ENCODE measurements at places on chromosomes 13 and 19.

- no peaks in the 10 kb centered on the region for H3K27me3 ChIP-seq
- H3K4me3 ChIP-seq = no peak overlapping the region
- peaks cover 4% of the 10 kb centered on the region for H3K4me1 ChIP-seq
- no peak for DNase-seq
Observed at GRCh38 chr13:71045101-71045500, 821.9 kb downstream of the DACH1 start.

DNA sequence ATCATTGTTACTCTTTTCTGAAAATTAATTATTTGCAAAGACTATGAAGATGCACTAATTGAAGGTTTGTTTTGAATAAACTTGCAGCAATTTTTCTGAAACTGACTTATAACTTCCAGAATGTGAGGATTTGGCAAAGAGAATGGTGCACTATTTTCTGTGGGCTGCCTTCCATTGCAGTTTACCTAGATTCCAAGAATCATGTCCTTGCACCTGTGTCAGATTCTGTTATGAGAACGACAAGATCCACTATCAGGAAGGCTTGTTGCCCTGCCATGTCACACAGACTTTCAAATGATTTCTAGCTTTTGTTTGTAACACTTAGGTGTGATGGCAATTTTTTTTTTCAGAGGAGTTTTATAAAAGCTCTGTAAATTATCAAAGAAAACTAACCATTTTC is 5.6 kb upstream of the SLAIN1 start:
- DNase-seq = no peak
- H3K27ac ChIP-seq = no peak overlapping the region
- peaks cover 1% of the 10 kb centered on the region for H3K4me1 ChIP-seq

- no peaks in the 10 kb centered on the region for H3K36me3 ChIP-seq
- peaks cover 40% of the 10 kb centered on the region for H3K4me1 ChIP-seq
- no peaks in the 10 kb centered on the region for H3K27me3 ChIP-seq
- H3K4me3 ChIP-seq = peak overlapping the region; percentile 91
- peak overlapping the region; percentile 78 for H3K27ac ChIP-seq
- DNase-seq = peak; percentile 50
Observed at GRCh38 chr19:1019980-1020867, 699 bp downstream of the TMEM259 start.

- peaks cover 81% of the 10 kb centered on the region for H3K27me3 ChIP-seq
- H3K36me3 ChIP-seq = no peaks in the 10 kb centered on the region
- H3K4me3 ChIP-seq = peak within 1 kb of the TSS; percentile 86
- peaks cover 37% of the 10 kb centered on the region for H3K4me1 ChIP-seq
- no peak within 1 kb of the TSS for H3K27ac ChIP-seq
Observed at GRCh38 chr13:83881917-83882605, at the start of gene SLITRK1. SLITRK1 (minus strand) TSS chr13:83882474; CDS start chr13:83881507, 967 bp downstream.

DNA sequence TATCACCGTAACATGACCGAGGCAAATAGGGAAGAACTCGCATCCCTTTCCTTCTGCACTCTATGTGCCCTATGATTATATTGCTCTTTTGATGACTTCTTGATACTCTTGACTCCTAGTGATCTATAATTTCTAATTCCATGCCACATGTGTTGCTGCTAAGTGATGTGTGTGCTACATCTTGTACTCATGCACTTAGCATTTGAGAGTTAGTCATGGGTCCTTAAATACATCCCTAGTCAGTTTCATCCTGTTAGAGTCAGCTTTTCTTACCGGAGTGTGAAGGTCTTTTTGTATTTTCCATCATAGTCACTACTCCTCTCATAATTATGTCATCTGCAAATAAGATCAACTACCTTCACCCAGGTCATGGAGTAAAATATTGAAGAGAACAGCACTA is 30.2 kb downstream of the RXFP2 start:
- H3K27ac ChIP-seq = no peak overlapping the region
- H3K4me3 ChIP-seq = no peak overlapping the region
- no peaks in the 10 kb centered on the region for H3K4me1 ChIP-seq
- DNase-seq = no peak

GRCh38 chr19:35266520-35267352 is 2.0 kb upstream of the USF2 start:
- peak overlapping the region; percentile 95 for H3K4me3 ChIP-seq
- no peaks in the 10 kb centered on the region for H3K27me3 ChIP-seq
- H3K27ac ChIP-seq = no peak overlapping the region
- H3K4me1 ChIP-seq = peaks cover 41% of the 10 kb centered on the region
- peak; percentile 26 for DNase-seq

- peaks cover 93% of the 10 kb centered on the region for H3K36me3 ChIP-seq
- DNase-seq = no peak
- no peak overlapping the region for H3K27ac ChIP-seq
- no peak overlapping the region for H3K4me3 ChIP-seq
- no peaks in the 10 kb centered on the region for H3K4me1 ChIP-seq
- H3K27me3 ChIP-seq = peaks cover 3% of the 10 kb centered on the region
Observed at GRCh38 chr19:37362733-37363132, 8.2 kb upstream of the ZNF527 start.

DNA sequence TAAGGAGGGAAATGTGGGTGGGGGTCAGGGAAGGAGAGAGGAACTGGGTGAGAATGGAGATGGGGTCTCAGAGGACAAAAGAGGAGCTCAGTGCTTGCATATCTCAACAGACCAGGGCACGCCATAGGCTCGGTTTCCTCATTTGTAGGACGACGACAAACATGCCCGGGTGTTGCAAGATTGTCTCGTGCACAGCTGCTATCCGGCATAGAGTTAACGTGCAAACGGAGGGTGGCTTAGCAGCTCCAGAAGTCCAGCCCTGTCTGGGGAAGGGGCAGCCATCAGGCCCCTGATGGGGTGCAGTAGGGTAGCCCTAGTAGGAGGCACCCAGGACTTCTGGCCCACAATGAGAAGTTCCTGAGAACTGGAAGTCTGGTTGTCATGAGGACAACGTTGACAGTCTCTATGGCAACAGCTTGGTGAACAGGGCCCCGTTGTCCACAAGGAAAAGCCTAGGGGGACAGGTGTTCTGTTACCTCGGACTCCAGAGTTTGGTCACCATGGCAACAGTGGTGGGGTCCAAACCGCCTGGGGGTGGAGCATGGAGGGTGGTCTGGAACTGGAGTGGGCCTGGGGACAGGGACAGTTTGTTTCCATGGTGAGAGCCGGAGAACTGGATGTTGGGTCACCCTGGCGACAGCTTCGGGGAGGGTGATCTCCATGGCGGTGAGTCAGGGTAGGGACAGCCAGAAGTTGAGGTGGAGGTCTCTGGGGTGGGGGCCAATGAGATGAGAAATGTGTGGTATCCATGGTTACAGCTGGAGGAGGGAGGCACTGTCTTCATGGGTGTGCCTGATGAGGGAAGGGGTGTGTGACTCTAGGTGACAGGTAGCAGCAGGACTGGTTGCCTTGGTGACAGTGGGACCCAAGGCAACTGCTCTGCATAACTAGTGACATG is 16.8 kb downstream of the TM6SF2 start:
- peaks cover 36% of the 10 kb centered on the region for H3K27me3 ChIP-seq
- H3K4me1 ChIP-seq = peaks cover 19% of the 10 kb centered on the region
- DNase-seq = no peak
- peaks cover 24% of the 10 kb centered on the region for H3K36me3 ChIP-seq

GRCh38 chr13:39521701-39522100 is 81.3 kb downstream of the LHFPL6 start:
- no peaks in the 10 kb centered on the region for H3K36me3 ChIP-seq
- no peak overlapping the region for H3K27ac ChIP-seq
- DNase-seq = no peak
- H3K4me1 ChIP-seq = peaks cover 4% of the 10 kb centered on the region
- no peaks in the 10 kb centered on the region for H3K27me3 ChIP-seq
- H3K4me3 ChIP-seq = no peak overlapping the region

DNA sequence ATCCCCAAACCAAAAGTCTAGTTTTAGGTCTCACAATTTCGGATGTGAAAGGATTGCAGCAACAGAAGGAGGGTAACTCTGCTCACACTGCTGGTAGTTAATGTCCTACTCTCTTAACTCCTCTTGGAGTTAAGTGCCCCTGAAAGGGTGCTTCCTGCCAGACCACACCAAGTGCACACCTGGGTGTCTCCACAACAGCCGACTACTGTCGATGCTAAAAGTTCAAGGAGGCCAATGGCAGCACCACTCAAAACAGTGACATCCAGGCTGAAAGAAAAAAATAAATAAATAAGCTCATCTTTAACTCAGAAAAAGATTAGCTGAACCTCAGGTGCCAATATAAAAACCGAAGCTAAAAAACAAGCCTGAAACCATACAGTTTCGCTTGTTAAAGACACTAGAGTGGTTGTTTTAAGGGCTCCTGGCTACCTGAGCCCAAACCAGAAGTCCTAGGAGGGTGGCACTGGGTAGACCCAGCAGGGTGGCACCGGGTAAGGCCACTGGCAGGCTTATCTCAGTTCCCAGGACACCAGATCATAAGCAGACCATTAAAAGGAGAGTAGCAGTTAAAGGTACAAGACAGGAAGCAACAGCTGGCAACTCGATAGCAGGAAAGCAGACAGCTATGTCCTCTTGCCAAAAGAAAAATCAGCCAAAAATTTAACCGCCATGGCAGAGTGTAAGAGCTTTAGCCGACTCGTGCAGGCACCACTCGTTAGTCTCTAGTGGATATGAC is 39.3 kb downstream of the BRD4 start:
- H3K4me3 ChIP-seq = no peak overlapping the region
- DNase-seq = no peak
- H3K27ac ChIP-seq = peak overlapping the region; percentile 91
- H3K36me3 ChIP-seq = peaks cover 12% of the 10 kb centered on the region
- peaks cover 85% of the 10 kb centered on the region for H3K4me1 ChIP-seq

DNA sequence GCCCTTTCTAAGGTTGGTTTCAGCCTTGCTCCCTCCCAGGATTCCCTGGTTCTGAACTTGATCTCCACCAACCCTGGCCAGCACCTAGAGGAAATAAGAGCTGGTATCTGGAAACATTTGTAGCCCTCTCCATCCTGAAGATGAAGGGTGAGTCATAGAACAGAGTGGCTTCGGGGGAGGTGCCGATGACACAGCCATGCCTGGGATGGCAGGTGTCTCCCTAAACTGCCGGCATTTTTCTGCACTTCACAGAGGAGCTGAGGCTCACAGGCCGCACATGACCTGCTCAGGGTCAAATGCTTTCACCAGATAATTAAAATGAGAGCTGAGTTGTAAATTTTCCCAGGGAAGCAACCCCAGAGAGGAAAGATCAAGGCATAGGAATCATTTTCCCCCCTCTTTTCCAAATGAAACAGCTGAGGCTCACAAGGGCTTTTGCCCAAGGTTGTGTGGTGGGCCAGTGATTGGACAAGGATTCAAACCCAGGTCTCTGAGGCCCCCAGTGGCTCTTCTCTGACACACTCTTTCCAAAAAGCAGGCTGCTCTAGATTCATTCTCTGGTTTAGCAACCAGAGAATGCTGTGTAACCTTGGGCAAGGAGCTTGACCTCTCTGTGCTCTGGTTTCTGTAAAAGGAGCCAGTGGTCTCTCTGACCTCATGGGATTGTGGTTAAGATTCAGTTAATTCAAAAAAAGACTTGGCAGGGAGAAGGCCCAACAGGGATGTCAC is 1.2 kb upstream of the SLC25A42 start:
- peaks cover 32% of the 10 kb centered on the region for H3K27me3 ChIP-seq
- peak overlapping the region; percentile 96 for H3K27ac ChIP-seq
- peaks cover 8% of the 10 kb centered on the region for H3K36me3 ChIP-seq

- H3K4me3 ChIP-seq = no peak overlapping the region
- no peak overlapping the region for H3K27ac ChIP-seq
- no peaks in the 10 kb centered on the region for H3K36me3 ChIP-seq
- DNase-seq = no peak
- peaks cover 4% of the 10 kb centered on the region for H3K27me3 ChIP-seq
Observed at GRCh38 chr13:99000137-99000536, 22.3 kb upstream of the DOCK9 start.

DNA sequence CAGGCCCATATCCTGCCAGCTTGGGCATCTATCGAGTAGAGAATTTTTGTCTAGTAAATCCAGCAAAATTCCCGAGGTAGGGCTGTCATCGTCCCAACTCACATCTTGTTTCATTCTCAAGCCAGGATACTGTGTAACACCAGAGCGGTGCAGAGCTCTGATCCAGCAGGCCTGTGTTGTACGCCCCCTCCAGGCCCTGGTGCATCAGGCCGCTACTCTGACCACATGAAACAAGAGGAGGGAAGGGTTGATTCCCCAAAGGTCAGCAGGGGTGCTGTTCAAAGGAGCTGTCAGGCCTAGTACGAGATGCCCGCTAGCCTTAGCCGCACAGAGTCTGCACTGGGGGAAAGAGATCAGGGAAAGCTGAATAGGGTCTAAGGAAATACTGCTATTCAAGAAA is 276.0 kb downstream of the SLC7A1 start:
- peaks cover 3% of the 10 kb centered on the region for H3K27me3 ChIP-seq
- H3K4me3 ChIP-seq = no peak overlapping the region
- peaks cover 18% of the 10 kb centered on the region for H3K4me1 ChIP-seq
- no peaks in the 10 kb centered on the region for H3K36me3 ChIP-seq

GRCh38 chr19:52742516-52742915 is 7.7 kb upstream of the ZNF611 start:
- no peak overlapping the region for H3K27ac ChIP-seq
- H3K4me3 ChIP-seq = no peak overlapping the region
- no peaks in the 10 kb centered on the region for H3K36me3 ChIP-seq
- peaks cover 43% of the 10 kb centered on the region for H3K4me1 ChIP-seq

GRCh38 chr19:39017026-39017425 is 15.3 kb downstream of the FBXO27 start:
- H3K36me3 ChIP-seq = peaks cover 4% of the 10 kb centered on the region
- no peaks in the 10 kb centered on the region for H3K4me1 ChIP-seq
- peaks cover 32% of the 10 kb centered on the region for H3K27me3 ChIP-seq

DNA sequence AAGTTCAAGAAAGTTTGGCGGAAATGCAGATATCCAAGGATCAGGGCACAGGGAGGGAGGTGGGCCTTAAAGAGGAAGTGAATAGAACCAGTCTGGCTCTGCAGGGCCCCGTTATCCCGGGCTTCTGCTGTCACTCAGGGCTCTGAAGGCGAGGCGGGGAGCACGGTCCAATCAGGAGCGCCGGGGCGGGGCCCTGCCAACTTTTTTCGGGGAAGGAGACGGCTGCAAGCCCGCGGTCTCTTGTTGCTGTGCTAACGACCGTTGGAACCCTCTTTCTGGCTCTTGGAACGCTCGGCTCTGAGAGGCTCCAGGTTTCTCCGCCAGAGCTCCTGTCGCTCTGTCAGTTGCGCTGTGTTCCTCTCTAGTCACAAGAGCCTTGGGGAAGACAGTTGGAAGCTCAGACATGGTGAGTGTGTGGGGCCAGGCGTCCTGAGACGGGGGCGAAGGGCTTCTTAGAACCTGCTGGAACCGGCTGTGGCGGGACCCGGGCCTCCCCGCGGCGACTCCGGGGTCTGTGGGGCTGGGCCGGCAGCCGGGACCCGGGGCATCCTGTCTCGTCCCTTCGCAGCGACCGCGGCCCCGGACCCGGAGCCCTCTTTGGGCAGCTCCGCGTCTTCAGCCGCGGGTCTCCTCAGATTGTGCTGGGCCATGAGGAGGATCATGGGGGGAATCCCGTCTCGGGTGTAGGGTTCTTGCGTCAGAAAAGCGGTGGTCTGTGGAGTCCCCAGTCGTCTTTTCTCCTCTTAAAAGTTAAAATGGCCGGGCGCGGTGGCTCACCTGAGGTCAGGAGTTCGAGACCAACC is 27.7 kb downstream of the ZNF844 start:
- H3K27me3 ChIP-seq = peaks cover 3% of the 10 kb centered on the region
- H3K4me1 ChIP-seq = peaks cover 10% of the 10 kb centered on the region
- peak overlapping the region; percentile 95 for H3K27ac ChIP-seq
- peaks cover 60% of the 10 kb centered on the region for H3K36me3 ChIP-seq

Data from nephron progenitor cell (in vitro differentiated cells).